ENCODE measurements at places on chromosomes 6 and 20.

GRCh38 chr20:22490287-22491193, 93.8 kb downstream of the FOXA2 start:
- peak; percentile 34 for DNase-seq

GRCh38 chr20:50628853-50629669, 62.3 kb downstream of the RIPOR3 start:
- DNase-seq, result no peak

DNA sequence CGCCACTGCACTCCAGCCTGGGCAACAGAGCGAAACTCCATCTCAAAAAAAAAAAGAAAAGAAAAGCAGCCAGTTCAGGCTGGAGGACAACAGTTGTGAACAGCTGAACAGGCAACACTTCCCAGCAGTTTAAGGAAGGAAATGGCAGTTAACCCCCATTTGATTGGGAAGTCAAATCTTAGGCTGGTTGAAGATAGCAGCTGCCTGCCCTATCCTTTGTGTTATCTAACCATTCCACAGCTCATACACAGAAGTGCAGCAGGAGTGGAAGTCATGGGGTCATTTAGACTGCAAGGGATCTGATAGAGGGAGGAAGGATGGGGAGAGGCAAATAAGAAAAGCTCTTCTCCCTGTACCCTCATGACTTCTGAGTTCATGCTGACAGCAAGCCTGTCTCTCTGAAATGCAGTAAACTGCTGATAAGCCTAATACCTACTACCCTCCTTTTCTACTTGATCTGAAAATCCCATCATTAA, 35.3 kb downstream of the KCTD20 start:
- DNase-seq, result no peak

- DNase-seq, result no peak
Measured at GRCh38 chr6:135521431-135521830, 23.9 kb upstream of the AHI1 start.

DNA sequence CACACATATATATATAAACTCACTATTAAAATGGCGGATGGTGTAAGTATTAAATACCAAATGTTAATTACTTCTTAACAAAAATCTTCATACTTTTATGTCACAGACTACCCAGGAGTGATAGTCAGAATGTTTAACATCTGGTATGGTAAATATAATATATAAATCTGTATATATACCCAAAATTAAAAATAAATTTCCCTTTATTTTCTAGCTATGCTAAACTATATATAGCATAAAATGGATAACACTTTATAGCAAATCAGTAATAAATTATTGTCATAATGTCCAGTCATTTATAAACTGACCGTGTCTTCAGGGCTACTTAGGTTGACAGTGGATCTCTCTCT, 37.1 kb downstream of the GSTA2 start:
- DNase-seq, result no peak

DNA sequence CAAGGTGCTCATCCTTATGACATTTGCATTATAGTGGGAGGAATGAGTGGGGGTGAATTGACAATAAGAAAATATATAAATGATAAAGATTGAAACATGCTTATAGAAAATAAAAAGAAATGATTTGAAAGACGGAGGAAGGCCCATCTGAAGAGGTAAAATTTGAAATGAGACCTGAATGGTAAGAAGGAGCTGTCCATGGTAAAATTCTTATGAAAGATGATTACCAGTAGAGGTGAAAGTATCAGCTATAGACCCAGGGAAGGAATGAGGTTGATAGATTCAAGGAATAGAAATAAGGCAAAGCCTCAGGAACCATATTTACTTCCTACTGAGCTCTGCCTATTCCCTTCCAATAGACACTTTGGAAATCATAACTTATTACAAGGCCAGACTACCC, 149.7 kb downstream of the HTR1B start:
- no peak for DNase-seq

GRCh38 chr20:31890646-31891045, 20.2 kb downstream of the TTLL9 start:
- no peak for DNase-seq

DNA sequence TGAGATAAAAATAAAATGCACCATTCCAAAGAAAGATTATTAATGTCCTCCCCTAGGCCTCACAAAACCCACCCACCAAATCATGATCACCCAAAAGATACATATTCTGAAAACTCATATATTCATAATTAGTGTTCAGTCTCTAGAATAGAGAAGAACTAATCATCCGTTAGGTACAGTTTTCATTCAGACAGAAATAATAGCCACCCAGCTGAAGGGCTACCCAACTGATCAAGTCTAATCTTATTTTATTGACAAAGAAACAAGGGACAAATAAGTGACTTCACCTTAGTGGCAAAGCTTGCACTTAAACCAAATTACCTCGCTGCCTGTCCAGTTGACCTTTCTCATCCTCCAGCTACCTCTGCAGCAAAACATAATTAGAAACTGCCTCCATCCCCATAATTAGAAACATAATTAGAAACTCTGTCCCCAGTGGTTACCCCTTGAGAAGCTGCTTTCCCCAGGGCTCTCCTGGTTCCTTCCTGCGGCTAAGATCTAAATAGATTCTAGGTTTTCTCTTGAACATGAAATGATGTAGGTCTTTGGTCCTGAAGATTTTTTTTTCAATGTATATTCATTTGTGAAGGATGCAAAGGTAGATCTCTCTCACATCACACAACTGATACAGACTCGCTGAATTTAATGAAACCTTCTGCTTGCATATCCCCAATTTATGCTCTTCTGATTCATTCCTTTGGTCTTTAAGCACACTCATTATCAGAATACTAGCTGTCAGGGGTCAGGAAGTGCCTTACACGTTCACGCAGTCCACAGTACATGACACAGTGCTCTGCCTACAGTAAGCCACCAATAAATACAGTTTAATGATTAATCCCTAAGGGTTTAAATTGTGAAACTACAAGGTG, 46.3 kb downstream of the HBS1L start:
- DNase-seq, result no peak

- no peak for DNase-seq
Measured at GRCh38 chr6:127924031-127924430, 23.2 kb upstream of the THEMIS start.

- no peak for DNase-seq
Measured at GRCh38 chr6:12333128-12333527, 43.0 kb downstream of the EDN1 start.

DNA sequence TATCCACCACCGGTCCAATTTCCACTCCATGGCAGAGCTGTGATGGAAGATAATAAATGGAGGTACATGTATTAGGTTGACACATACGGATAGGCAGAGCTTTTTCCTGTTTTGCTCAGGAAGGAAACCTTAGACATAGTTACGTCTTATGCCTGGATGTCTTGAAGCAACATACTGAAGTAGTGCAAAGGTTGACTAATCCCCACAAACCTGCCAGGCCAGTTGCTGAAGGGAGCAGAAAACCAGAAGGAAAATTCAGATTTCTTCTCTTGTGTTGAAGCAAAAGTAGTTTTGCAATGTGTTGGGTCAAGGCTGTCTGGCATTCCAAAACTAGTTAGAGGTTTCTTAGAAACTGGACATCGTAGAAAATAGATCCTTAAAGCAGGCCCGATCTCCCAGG, 68.7 kb downstream of the PHACTR1 start:
- DNase-seq, result no peak
